CD4-positive, alpha-beta T cell treated with Interleukin-12 subunit alpha and Interleukin-12 subunit beta, for 1 hour (primary cell): ENCODE measurements at places on chromosomes 6 and 20.

DNA sequence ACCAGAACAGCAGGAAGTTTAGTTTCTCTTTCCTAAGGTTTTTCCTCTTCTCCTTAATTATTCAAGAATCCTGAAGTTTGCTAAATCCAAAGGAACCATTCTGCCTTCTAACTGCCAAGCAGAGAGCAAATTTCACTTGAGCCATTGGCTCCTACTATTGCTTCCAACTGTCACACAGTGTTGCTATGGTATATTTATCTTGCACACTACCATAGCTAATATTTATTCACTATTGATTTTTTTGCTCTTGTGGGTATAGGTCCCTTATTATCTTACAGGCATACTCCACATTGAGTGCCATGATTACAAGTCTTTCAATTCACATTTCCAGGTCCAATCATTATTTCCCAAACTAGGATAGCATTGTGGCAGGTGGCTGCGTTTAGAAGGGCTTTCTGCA, 266.7 kb upstream of the FLRT3 start:
- DNase-seq = no peak

DNA sequence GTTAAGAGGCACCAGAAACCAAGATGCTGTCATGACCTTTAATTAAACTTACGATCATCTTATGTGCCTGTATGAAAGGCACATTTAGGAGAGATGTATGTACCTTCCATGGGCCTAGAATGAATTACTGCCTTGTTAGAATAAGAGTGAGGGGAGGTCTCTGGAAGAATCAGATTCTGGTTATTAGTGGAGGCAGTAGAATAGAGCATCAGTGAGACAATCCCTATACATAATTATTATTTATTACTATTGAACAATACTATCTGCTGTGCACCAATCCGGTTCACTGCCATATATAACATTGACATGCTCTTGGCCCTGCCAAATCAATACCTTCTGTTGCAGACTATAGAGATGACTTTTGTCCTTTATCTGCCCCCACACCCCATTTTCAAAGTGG, 776.5 kb downstream of the DHX35 start:
- no peak for DNase-seq

GRCh38 chr6:92376691-92377090, 1042.7 kb downstream of the EPHA7 start:
- no peak for DNase-seq

DNA sequence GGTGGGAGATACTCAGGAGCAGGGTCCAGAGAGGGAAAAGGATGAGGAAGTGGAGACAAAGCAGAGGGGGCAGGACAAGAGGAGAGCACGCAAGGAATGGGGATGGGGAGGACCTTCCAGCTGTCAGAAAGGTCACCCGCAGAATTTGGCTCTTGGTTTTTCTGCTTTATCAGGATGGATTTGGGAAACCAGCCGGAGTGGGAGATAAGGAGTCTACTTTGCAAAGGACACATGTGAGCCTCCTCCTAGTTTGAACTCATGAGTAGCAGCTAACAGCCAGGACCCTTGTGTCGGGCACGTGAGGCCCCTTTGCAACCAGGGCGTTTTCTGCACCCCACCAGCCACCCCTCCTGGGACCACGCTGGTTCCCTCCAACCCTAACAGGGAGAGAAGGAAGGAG, 7.6 kb upstream of the MICA start:
- no peak for DNase-seq

DNA sequence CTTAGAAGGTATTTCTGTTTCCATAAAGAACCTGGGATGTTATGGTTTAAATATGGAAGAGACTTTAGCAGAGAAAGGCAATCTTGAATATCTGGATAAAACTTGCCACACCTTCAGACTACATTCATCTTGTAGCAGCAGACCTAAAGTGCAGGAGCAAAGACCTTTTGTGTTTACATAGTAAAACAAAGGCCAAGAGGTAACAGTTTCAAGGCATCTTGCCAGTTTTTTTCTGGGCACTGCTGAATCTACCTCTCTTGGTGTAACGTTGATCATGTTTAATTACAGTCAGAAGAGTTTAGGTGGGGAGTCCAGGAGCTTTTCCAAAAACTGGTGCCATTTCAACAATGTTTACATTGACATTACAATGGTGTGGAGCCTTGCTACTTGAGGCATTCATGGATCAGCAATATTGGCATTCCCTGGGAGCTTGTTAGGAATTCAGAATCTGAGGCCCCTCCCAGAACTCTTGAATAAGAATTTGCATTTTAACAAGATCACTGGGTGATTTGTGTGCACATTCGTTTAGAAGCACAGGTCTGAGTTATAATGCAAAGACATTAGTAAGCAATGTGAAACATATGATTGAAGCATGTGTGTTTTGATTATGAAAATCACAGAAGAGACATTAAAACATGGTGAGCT, 94.5 kb downstream of the F13A1 start:
- DNase-seq = no peak

DNA sequence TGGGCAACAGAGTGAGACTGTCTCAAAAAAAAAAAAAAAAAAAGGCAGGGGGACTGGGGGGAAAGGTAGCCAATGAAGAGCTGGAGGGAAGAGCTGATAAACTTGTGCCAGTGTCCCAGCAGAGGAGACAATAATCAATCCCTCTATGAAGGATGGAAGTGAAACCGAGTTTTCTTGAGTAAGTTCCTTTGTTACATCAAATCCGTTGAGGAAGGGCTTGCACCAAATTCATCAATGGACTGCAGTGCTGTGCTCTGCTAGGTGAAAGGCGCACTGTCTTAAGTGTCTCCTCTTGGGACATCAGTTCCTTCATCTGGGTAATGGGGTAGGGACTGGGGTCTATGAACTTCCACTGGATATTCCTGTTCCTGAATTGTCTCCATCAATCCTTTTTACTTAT, 3.0 kb upstream of the CRIP3 start:
- no peak for DNase-seq

DNA sequence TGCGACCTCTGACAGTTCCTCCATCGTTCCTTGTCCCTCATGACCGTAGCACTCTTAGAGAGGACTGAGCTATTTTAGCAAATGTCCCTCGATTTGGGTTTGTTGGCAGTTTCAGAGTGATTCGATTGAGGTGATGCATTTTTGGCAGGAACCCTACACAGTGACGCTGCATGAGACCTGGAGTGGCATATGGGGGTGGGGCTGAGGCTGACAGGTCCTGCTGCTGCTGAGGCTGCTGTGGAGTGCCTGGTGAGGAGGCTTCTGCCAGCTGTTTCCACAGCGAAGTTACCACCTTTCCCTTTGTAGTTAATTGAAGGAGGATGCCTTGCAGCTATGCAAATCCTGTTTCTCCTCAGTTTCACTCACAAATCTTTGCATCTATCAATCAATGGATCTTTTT, 19.8 kb downstream of the PXDC1 start:
- DNase-seq = no peak
